ENCODE measurements at places on chromosomes 3 and 15.
A peak's percentile ranks its signal among the peaks of the same experiment; 100 is the strongest.

- peak; percentile 66 for DNase-seq
Measured at GRCh38 chr15:76196269-76197231, 114.7 kb downstream of the ETFA start.

- DNase-seq = no peak
Measured at GRCh38 chr15:82855286-82856100, 46.1 kb downstream of the WHAMM start.

DNA sequence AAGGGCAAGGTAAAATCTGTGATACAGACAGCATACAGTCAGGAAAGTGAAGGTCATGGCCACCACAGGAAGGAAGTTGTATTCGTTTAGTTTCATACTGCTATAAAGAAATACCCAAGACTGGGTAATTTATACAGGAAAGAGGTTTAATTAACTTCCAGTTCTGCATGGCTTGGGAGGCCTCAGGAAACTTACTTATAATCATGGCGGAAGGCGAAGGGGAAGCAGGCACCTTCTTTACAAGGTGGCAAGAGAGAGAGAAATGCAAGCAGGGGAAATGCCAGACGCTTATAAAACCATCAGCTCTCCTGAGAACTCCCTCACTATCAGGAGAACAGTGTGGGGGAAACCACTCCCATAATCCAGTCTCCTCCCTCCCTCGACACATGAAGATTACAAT is 353.7 kb upstream of the SEMA6D start:
- no peak for DNase-seq

GRCh38 chr3:69240651-69241568 is 118.5 kb upstream of the LMOD3 start:
- DNase-seq = no peak

GRCh38 chr15:90531147-90531546 is 1.4 kb downstream of the CRTC3 start:
- DNase-seq = no peak

- no peak for DNase-seq
Measured at GRCh38 chr15:66593219-66593780, 27.5 kb upstream of the LCTL start.

GRCh38 chr15:37134699-37135131 is 34.4 kb upstream of the MEIS2 start:
- DNase-seq = no peak

- no peak for DNase-seq
Measured at GRCh38 chr15:57950381-57950946, 115.0 kb downstream of the ALDH1A2 start.

DNA sequence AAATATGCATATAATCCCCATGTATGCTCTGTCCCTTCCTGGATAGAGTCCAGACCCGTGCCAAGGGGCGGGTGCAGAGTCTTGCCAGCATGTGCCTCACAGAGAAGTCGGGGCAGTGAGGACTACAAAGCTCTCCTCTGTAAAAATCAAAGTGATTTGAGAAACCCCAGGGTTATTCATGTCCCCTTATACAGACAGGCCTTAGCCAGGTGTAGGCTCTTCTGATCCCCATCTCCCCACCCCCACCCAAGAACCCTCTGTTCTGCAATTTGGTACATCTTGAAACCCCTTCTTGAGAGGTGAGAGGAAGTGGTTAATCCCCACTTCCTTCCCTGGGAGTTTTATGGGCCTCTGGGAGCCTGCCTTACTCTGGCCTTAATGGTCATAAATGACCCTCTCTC is 24.7 kb downstream of the TRIM71 start:
- DNase-seq = no peak

DNA sequence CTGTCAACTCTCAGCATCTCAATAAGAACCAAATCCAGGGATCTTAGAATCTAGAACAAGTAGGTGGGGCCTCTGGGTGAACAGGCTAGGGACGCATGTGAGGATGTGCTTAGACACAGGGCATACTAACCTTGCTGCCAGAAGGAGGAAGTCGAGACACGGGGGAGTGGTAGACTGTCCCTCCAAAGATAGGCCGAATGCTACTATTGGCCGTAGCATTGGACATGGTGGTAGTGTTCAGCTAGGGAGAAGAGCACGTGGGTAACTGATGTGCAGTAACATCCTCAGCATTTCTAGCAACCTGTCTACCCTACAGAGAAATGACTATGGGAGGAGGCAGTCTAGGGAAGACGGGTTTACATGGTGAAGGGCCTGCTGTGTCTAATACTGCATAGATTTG is 15.6 kb downstream of the RCCD1 start:
- no peak for DNase-seq

DNA sequence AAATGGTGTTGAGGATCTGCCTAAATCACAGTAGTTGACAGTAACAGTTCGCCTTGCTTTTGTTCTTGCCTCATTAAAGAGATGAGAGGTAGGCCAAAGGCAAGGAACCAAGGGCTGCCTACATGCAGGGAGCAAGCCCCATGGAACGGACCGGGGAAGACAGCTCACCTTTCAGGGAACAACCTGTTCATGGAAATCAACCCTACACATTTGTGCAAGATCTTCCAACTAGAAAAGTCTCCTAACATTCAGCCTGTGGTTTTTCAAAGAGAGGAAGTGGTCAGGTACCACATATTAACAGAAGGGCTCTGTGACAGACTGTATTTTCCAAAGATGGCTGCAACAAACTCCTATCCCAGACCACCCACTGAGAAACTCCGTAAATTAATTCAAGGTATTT is 1031.8 kb upstream of the NR2F2 start:
- no peak for DNase-seq

DNA sequence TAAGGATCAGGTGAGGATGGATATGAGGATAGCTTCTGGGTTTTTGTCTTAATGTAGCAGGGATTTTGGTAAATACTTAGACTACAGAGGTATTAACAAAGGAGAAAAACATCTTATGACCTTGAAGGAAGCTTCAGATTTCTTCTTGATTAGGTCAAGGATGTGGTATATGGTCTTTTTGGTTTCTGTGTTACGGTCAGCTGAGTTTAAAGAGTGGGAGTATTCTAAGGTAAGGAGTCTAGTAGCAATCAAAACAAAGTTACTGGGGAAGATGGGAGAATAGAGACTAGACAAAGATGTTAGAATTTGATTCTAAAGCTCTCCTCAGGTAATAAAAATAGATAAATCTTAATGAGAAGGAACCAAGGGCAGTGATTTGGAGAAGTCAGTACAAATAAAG is 6.2 kb downstream of the HMG20A start:
- no peak for DNase-seq

DNA sequence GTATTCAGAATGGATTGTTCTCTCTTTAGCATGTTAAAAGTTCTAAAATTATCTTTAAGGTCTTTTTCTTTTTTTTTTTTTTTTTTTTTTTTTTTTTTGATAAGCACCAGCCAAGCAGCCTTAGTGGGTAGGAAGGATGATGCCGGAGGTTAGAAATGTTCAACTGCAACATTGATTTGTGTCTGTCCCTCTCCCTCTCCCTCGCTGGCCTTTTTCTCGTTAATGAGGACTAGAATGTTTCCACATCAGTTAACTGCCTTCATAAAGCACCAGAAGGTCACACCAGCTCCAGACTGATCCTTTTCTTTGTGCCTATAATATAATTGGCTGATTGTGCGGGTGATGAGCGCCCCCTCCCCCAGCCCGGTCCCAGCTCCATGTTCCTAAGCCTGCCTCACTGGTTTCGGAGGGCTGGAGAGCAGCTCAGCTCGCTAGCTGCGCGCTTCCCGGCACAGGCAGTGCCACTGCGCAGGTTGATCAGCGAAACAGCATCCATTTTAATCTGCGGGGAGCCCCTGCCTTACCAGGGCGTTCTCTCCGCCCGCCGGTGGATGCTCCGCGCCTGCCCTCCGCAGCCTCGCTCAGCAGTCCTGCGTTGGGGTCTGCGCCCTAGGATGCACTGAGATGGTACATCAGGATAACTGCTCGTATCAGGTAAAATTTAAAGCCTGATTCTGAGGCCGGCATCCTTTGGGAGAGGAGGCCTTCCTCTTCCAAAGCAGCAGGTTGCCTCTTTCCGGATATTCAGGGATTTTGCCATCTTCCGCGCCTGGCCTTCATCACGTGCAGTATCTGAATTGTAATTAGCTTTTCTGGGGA is 148.9 kb upstream of the IL12A start:
- DNase-seq = peak; percentile 85

GRCh38 chr15:99441871-99442251 is 123.9 kb upstream of the MEF2A start:
- DNase-seq = no peak

DNA sequence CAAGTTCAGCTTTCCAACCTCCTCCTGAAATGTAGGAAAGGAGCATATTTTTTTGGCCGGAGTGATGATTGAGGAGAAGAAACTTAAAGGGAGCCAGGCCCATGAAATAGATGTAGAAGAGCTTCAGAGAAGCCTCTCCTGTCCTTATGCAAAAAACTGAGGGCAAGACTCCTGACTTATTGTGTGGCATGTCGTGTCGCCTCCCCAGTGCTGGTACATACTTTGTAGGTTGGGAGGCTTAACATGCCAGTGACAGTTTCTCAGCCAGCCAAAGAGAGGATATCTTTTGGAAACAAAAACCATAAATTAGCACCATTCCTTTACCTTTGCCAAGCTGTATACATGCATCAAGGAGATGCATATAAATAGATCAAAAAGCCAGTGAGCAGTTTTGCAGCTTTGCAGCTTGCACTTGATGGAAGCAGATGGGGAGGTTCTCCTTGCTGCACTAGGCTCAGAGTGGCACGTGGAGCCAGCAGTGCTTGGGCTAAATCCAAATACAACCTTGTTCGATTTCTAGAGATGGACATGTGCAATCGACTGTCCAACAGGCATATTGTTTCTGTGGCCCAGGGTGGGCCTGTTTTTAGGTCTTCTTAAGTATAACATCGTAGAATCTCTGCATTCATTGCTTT is 10.2 kb downstream of the SLCO3A1 start:
- DNase-seq = no peak

GRCh38 chr15:98548139-98548971 is 100.0 kb upstream of the IGF1R start:
- peak; percentile 62 for DNase-seq

DNA sequence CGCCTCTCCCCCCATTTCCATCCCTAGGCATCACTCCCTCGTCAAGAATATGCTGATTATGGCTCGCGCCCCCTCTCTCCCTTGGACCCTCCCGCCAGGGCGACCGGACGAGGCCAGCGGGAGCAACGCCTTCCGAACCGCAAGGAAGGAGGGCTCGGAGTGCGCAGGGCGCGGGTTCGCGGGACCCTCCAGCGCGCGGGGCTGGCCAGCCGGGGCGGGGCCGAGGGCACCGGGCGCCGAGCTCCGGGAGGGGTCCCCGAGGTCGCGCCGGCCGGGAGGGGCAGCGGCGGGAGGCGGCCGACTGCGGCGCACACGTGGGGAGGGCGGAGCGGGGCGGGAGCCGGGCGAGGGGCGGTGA is 483 bp downstream of the EHD4 start:
- DNase-seq = no peak

DNA sequence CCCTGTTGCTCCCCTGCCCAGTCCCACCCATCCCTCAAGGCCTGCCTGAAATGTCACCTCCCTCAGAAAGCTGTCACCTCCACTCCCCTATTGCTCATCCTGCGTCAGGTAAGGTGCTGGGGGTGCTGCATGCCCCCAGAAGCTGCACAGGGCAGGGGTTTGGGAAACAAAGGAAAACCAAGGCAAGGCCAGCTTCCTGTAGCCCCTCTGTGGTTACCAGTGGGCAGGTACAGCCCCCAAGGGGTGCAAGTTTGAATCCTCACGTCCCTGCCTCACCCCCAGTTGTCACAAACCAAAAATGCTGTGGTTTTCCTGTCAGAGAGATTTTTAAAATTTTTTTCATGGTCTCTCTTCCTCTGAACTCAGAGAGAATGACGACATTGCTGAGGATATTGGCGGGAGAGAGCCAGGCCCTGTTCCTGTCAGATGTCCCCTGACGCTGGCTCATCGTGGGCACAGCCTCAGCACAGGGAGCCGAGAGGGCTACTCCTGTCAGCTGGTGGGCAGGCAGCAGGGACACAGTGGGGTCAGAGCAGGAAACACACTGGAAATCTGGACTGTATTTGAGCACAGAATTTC is 27.0 kb downstream of the PSTPIP1 start:
- no peak for DNase-seq

DNA sequence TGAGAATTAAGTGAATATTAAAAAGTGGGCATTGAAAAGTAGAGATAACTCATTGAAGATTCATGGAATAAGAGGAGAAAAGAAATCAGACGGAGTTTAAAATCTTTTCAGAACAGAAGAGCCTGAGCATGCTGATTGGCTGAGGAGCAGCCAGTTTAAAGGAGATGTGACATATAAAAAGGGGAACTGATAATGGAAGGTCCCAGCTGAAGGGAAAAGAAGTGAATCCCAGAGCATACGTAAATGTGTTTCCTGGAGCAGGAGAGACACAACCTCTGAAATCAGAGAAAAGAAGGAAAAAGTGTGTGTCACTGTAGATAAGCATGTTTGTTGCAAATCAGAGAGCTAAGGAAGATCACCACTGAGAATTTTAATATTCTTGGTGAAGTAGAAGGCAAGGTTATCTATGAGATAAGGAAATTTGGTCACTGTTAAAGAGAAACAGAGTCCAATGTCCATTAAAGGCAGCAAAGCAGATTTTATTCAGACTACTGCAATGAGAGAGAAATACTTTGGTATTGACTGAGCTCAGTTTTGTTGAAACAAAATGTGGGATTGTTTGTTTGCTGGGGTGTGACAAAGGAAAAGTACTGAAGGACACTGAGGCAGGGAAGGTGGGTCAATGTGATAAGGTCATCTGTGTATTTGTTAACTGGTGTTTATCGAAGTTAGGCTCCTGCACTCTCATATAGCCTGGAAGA is 84.6 kb upstream of the WDR72 start:
- DNase-seq = no peak

GRCh38 chr15:59251001-59251845 is 44.6 kb downstream of the LDHAL6B start:
- DNase-seq = no peak

- DNase-seq = peak; percentile 12
Measured at GRCh38 chr3:194687638-194688199, 2.0 kb downstream of the FAM43A start.

DNA sequence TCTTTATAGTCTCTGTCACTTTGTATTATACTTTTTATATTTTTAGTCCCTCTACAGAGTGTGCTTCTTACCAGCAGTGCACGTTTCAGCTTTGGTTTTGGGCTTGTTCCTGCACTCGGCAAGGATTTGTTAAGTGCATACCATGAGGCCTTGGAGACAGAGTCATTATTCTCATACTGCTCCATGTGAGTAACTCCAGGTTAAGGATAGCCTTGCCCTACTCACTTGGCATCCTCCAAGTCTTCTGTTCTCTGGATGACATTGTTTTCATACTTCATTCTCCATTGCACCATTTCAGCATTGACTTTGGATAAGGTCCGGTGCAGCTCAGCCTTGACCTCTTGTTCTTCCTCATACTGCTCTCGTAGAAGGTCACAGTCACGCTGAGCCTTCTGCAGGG is 96.4 kb downstream of the MYH15 start:
- DNase-seq = no peak

DNA sequence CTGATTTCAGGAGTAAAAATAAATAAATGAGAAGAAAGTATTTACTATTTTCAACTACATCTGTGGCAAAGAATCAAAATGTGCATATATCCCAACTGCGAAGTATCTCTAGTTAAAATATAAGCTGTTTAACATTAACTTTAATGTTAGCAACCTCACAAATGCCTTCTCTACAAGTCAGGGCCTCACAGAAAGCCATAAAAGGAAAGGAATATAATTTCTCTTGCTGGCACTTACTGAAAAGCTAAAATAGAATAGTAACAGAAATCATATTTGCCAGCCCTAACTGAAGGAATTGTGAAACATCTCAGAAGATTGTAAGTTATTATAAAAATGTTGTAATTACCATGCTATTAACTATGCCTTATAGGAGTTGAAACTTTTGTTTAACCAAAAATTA is 65.1 kb upstream of the MBNL1 start:
- DNase-seq = no peak

Measured in C1 segment of cervical spinal cord (tissue), 14 donors.